ENCODE measurements at places on chromosomes 6 and 20.
A peak's percentile ranks its signal among the peaks of the same experiment; 100 is the strongest.

- no peak for DNase-seq
These were observed 49.2 kb downstream of the FRK start for GRCh38 chr6:116011520-116011919.

DNA sequence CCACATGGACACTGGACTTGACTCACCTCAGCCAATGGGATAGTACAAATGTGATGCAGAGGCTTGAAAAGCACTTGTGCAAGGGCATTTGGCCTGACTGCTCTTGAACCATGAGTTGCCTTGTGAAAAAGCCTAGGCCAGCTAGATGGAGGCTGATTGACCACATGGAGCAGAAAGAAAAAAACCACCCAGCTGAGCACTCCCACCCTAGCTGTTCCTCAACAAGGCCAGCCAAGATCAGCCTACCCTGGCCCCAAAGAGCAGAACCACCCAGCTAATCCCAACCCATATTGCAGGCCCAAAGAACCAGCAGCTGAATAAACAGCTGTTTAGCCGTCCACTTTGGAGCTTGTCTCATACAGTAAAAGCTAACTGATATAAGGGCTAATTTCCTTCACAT lies 36.7 kb downstream of the PXDC1 start:
- DNase-seq: no peak

DNA sequence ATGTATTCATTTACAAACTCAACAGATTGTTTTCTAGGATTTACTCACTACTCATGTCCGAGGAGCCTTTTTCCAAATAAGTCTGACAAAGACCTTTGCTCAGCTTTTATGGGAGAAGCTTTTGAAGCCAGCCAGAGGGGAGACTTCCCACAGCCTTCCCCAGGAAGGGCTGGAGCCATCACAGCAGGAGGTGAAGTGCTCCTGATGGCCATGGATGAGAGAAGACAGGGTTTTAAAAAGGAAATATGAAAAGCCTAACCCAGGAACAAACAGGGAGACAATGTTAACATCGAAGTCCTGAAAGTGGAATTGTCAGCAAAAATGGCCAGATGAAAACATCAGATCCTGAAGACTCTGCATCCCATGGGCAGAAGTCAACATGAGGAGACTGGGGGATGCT lies 11.6 kb upstream of the TAGAP start:
- no peak for DNase-seq

- no peak for DNase-seq
These were observed 161.9 kb downstream of the GMPR start for GRCh38 chr6:16400248-16400760.

DNA sequence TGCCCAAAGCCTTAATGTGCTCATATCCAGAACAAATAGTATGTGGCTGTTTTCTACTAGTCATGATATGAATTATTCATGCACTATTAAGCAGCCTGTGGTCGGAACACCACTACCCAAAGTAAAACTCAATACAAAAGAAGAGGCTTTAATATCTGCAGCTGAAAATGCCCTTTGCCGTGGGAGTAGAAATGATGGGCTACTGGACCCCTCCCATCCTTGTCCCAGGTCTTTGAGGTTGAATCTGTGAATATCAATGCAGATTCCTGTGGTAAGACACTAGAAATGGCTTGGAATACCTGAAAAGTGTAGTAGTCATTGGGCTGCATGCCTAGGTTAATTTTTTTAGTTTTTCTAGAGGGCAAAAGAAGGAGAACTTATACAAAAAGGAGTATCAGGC lies 303.7 kb downstream of the TBC1D7 start:
- DNase-seq: no peak

GRCh38 chr6:155171109-155171746 lies 92.6 kb upstream of the CLDN20 start:
- peak; percentile 64 for DNase-seq

- no peak for DNase-seq
These were observed 12.5 kb downstream of the VSTM2L start for GRCh38 chr20:37915434-37915787.

DNA sequence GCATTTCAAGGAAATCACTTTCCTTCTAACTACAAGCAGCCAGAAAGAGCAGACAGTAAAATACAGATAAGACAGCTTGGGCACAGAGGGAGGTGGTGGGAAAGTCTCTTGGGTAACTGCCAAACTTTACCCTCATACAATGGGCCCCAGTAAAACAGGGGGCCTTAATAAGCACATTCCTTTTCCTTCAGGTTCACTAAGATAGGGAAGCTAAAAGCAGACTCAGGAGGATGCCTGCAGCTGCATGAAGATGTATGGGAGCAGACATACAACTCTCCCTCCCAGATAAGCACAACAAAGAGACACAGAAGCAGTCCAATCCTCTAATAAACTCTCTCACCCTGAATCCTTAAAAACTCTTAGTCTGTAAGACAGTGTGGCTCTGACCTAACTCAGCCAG lies 49.0 kb downstream of the SIM1 start:
- no peak for DNase-seq

All from right hindlimb (tissue), 1 donor.